Mucosa of gallbladder (tissue), 1 donor: ENCODE measurements at places on chromosomes 13 and 19.
A peak's percentile ranks its signal among the peaks of the same experiment; 100 is the strongest.

- no peak for DNase-seq
Observed at GRCh38 chr13:24748061-24748400, 15.9 kb upstream of the RNF17 start.

GRCh38 chr19:47156861-47157430 lies 26.3 kb downstream of the SAE1 start:
- no peak for DNase-seq

DNA sequence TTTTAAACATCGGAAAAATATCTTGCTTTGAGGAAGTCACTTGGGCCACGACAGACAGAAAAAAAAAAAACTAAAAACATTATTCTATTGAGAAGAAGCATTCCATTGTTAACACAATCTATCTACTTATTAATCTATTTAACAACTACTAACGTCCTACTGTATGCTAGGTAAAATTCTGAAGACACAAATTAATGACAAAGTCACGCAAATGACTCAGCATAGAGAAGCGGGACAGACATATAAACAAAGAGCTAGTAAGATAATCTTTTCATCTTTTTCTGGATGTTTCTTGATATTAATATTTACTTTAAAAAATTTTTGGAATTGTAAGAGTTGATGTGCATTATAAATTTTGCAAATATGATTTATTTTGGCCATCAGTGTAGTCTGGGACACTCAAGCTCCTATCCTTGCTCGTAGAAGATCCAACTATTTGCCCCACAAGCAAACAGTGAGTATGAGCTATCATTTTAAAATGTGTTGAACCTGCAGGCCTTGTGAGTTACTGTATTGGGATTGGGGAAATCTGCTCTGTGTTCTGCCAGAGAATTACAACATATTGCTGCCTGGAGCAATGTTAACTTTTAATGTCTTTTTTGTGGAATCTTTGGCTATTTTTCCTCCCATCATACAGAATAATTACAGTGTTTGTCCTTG lies 109.1 kb downstream of the PCDH9 start:
- no peak for DNase-seq

- DNase-seq, result peak; percentile 39
Observed at GRCh38 chr19:55228015-55228391, 560 bp downstream of the TMEM86B start.

- no peak for DNase-seq
Observed at GRCh38 chr13:39631307-39631706, 24.2 kb upstream of the COG6 start.

DNA sequence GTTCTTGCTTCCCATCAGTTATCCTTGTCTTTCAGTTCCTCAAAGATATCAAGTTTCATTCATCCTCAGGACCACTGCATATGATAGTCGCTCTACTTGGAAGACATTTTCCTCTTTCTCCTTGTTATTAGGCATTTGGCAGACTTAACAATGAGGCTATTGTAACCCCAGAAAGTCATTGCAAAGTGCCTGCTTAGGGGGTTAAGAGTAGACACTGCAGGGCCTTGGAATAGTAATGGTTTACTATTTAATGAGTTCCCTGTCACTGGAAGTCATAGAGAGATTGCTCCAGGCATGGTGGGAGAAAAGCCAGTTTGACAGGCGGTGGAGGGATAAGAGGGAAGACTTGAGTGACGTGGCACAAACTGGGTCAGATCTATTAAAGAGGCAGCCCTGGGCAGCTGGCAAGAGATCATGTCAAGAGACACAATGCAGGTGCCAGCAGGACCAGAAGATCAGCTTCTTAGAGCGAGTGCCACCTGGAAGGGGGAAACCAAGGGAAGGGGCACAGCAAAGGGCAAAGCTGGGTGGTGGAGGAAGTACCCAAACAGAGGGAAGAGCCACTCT lies 16.8 kb upstream of the CPB2 start:
- no peak for DNase-seq

DNA sequence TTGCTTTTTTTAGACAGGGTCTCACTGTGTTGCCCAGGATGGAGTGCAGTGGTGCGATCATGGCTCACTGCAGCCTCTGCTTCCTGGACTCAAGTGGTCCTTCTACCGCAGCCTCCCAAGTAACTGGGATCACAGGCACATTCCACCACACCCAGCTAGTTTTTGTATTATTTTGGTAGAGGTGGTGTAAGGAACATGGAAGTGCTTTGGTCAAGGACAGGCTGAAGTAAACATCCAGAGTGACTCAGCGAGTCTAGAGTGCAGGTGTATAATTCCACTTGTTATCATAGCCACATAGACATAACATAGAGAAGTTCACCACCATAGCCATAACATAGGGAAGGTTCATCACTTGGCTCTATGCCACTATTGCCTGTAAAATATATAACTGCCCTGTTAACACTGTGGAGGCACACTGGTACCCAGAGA lies 98.6 kb downstream of the RBM26 start:
- no peak for DNase-seq

DNA sequence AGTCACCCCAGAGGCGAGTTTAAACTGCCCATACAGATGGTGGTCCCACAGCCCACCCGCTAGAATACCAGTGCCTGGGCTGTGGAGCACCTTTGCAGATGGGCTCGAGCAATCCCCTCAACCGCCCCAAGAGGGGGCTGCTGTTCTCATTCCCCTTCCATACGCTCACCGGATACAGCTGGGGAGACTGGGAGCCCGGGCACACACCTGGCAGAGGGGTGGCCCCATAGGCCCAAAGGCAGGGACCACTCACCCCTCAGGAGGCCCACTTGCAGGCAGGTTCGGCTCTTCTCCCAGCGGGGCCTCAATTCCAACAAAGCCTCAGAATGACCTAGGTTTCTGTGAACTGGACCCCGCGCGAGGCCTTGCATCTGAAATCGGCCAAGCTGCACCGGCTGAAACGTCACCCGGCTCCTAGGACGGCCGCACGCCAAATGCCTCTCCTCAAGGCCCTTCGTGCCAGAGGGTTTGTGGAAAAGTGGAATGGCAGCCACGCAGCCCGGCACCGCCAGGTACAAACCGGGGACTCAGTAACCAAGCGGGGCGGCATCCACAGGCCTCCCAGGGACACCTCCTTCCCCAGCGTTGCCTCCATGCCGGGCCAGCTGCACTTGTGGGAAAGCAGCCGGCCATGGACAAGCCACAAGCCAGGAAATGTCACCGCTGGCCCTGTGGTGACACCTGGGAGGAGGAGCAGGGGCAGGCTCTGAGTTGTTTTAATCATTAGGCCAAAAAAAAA lies 18.7 kb downstream of the MLLT1 start:
- no peak for DNase-seq

DNA sequence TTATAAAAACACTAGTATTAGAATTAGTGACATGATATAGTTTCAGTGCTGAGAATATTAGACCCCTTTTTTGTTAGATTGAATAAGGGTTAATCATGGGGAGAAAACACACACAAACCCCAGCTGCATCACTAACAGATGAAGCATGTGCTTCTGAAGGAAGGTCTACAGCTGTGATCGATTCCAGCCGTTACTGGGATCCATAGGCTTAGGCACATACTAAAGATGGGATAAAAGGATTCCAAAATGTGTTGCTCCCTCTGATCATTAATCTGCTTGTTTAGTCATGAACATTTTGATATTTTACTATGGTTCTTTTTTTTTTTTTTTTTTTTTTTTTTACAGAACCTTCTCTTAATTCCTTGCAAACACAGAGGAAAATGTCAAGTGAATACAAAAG lies 1591.3 kb downstream of the EFNB2 start:
- no peak for DNase-seq

- no peak for DNase-seq
Observed at GRCh38 chr13:99983499-99984401, 2.2 kb downstream of the ZIC2 start.

- DNase-seq, result no peak
Observed at GRCh38 chr19:48479686-48480085, 10.5 kb downstream of the CYTH2 start.
